ENCODE measurements at places on chromosomes 12 and 14. TPM values are rescaled to one million over a fixed set of nuclear protein-coding genes. Genes with fewer than 3 reads are reported as not detected.

DNA sequence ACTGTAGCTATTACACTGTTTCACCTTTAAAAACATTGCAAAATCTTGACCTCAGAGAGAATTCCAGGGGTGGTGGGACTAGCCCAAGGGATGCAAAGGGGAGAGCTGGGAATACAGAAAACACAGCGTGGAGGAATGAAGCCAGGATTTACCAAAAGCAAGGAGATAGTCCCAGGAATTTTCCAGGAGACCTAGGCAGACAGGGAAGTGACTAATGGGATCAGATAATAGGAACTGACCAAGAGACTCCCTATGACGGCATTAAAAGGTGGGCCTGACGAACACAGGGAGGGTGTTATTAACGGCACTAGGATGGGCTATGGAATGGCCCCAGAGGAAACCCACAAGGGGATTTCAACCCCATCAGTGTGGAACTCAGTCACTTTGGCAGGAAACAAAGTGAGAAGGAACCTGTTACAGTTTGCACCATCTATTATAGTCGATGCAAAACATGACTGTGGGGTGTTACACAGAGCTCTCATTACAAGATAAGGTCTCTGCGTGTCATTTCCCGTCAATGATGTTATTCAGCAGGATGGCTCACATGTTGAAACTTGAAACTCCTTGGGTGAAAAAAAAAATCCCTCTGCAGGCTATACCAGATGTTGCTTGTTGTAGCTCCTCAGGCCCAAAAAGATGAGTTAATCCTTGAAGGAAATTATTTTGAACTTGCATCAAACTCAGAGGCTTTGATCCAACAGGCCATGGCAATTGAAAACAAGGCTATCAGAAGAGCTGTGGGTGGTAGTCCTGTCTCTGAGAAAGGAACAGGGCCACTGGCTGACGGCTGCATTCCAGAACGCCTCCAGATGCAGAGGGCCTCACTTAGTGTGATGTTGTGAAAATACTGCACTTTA lies 58.7 kb downstream of the DRAM1 start:
- no peak overlapping the region for H3K4me3 ChIP-seq
- peaks cover 27% of the 10 kb centered on the region for H3K27me3 ChIP-seq
- no peak for DNase-seq
- H3K4me1 ChIP-seq, result no peaks in the 10 kb centered on the region

DNA sequence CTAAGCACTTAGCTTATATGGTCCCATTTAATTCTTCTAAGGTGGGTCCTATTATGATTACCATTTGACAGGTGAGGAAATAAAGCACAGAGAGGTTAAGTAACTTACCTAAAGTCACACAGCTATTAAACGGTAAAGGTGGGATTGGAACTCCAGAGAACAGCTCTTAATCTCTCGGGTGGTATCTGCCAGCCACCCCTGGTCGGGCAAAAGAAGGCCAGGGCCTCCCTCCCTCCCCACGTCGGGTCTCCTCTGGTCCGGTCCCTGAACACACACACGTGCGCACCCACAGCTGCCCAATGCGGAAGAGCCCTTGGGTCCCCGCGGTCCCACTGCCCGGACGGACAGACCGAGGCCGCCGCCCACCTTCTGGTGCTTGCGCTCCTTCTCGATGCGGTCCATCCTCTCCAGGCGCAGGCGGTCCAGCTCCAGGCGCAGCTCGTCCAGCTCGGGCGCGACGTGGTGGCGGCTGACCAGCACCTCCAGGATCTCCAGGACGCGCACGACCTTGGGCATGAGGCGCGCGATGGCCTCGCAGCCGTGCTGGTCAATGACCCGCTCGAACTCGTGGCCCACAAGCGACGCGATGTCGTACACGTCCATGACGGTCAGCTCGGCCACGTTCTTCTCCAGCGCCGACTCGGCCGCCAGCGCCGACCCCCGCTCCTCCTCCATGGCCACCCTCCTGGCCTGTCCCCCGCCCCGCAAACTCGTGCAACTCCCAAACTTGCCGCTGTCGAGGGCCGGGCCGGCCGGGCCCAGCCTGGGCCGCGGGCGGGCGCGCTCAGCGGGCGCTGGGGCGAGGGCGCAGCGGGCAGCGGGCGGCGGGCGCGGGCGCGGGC lies 490 bp downstream of the RILPL1 start:
- H3K27ac ChIP-seq, result no peak overlapping the region
- no peaks in the 10 kb centered on the region for H3K4me1 ChIP-seq
- H3K36me3 ChIP-seq, result peaks cover 23% of the 10 kb centered on the region

DNA sequence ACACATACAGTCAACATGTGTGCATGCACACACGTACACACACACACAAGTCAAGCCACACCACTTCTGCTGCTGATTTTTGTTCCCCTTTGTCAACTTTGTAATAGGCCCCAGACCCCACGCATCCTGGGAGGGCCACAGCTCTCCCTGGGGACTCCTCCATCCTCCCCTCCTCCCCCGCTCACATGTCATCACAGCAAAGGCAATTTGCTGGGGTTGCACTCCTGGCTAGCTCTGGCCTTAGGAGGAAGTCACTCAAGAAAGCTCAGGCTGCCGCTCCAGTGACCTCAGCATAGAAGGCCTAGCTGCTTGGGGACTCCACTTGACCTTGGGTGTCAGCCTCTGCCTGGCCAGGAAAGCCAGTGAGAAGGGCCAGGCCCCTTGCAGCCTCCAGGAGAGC lies 27.2 kb downstream of the NGB start:
- H3K27me3 ChIP-seq, result peaks cover 84% of the 10 kb centered on the region
- H3K4me1 ChIP-seq, result no peaks in the 10 kb centered on the region
- H3K4me3 ChIP-seq, result no peak overlapping the region
- DNase-seq, result no peak

LALBA gene
- not detected for total RNA-seq

APAF1 gene
- total RNA-seq, result 24.7 TPM

TAS2R13 gene
- 2.5 TPM for total RNA-seq

Data from Calu3 (cell line).